Esophagus muscularis mucosa (tissue), 4 donors: ENCODE measurements at places on chromosomes 7 and 10.
A peak's percentile ranks its signal among the peaks of the same experiment; 100 is the strongest.

GRCh38 chr10:124732931-124733570 lies 11.1 kb downstream of the FAM53B start:
- no peak for DNase-seq
- no peaks in the 10 kb centered on the region for H3K27me3 ChIP-seq
- H3K4me1 ChIP-seq, result peaks cover 88% of the 10 kb centered on the region
- H3K4me3 ChIP-seq, result no peak overlapping the region
- H3K36me3 ChIP-seq, result no peaks in the 10 kb centered on the region

DNA sequence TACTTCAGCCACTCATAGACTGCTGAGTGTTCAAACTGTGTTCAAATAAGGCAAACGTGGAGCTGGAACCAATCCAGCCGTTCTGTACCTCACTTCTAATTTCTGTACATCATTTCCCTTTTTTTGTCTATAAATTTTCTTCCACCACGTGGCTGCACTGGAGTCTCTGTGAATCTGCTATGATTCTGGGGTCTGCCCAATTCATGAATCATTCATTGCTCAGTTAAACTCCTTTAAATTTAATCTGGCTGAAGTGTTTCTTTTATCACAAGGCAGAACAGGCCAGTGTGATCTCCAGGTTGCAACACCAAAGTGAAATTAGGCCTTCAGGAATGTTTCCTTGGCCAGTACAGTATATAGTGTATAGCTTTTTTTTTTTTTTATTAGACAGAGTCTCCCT lies 53.5 kb downstream of the DNAJC12 start:
- peaks cover 7% of the 10 kb centered on the region for H3K4me1 ChIP-seq
- H3K27me3 ChIP-seq, result no peaks in the 10 kb centered on the region
- DNase-seq, result no peak
- H3K36me3 ChIP-seq, result no peaks in the 10 kb centered on the region
- H3K4me3 ChIP-seq, result no peak overlapping the region
- no peak overlapping the region for H3K27ac ChIP-seq

DNA sequence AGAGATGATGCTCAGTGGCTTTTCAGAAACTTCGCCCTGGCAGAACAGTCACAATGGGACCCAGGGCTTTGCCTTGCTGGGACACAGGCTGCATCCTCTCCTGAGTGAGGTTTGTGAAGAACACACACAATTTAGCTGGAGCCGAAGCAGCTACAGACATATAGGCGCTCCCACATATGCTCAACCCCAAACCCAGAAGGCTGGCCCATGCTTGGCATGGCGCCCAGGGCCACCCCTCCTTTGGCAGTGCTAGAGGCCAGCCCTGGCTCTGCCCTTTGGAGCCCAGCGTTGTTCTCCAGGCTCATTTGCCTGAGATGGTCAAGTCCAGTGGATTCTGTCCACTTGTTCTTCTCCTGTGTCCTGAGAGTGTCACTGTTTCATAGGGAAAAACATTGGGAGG lies 94.4 kb downstream of the WDFY4 start:
- no peak overlapping the region for H3K4me3 ChIP-seq
- H3K36me3 ChIP-seq, result no peaks in the 10 kb centered on the region
- DNase-seq, result peak; percentile 79
- no peak overlapping the region for H3K27ac ChIP-seq
- no peaks in the 10 kb centered on the region for H3K27me3 ChIP-seq

DNA sequence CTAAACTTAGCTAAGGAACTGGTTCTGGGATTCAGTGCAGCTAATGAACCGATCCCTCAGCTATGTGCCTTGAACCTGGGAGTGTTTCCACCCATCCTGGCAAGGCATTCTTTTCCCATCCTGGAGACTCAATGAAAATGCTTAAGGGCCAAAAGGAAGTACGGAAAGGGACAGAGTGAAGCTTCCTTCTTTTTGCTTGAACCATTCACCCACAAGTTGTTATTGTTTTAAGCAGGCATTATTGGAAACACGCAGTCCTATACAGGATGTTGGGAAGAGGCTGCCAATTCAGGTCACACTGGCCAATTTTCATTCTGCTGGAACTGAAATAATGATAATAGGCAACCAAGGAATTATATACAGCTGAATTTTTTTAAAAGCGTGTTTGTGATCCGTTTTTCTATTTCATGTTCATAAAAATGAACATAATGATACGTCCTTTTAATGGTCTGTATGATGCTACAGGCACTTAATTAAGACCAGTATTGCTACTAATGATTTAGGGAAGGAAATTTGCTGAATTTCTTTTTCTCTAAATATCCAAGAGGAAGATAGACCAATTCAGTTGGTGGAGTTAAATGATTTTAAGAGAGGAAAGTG lies 57.8 kb upstream of the FZD1 start:
- no peak for DNase-seq
- H3K27ac ChIP-seq, result no peak overlapping the region
- H3K27me3 ChIP-seq, result no peaks in the 10 kb centered on the region
- H3K4me3 ChIP-seq, result no peak overlapping the region
